ENCODE measurements at places on chromosomes 4 and X.

- no peak for DNase-seq
Observed at GRCh38 chr4:155444721-155445120, 68.0 kb upstream of the MAP9 start.

DNA sequence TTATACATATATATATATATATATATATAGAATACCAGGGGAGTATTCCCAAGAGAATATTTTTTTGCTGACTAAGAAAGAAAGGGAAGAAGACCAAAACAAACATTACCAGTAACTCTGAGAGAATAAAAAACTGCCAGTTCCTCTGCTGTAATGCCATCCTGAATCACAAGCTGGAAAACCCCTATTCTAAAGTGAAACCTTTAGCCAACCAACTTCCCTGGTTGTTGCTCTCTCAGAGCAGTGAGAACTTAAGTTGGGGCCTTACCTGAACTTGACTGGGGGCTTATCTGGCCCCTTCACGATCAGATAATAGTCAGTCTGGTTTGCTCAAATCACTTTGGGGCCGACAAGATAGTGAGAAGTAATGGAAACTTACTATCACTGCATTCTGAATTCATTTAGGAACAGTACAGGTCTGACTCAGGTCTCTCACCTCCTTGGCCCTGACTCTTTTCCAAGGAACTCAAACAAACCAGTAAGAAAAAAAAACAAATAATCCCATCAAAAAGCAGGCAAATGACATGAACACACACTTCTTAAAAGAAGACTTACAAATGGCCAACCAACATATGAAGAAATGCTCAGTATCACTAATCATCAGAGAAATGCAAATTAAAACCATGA, 62.5 kb downstream of the CD40LG start:
- DNase-seq, result no peak

GRCh38 chr4:174277433-174277832, 6.0 kb downstream of the FBXO8 start:
- no peak for DNase-seq

GRCh38 chr4:7433376-7434140, 1.2 kb downstream of the PSAPL1 start:
- DNase-seq, result no peak

DNA sequence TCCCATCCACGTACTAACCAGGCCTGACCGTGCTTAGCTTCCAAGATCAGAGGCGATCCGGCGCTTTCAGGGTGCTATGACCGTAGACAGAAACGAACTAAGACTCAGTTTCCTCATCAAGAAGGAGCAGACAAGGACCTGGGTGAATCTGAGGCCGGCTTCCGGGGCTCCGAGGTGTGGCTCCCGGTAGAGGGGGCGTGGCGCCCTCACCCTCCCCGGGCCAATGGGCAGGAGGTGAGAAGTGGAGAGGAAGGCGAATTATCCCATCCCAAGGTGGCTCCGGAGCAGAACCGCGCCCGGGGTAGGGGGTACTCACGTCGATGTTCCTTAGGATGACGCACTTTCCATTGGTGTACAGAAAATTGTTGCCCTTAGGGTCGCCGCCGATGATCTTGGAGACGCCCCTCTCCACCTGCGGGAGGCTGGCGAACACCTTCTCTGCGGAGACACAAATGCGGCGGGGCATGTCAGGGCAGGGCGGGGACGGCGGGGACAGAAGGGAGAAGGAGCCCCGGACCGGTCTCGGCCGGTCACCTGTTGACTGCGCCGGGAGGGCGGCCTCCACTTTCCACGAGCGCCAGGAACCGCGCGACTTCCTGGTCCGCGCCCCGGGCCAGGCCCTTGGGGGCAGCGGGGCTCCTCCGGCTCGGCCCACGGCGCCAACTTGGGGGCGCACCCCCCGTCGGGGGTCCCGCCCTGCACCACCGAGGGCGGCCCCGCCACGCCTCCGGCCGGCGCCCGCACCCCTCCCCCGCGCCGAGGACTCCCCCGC, 616 bp downstream of the WDR1 start:
- DNase-seq, result no peak
